Calu3 (cell line): ENCODE measurements at places on chromosomes 1 and 21.

- DNase-seq = no peak
Observed at GRCh38 chr21:45874716-45875415, 106.7 kb upstream of the COL6A1 start.

DNA sequence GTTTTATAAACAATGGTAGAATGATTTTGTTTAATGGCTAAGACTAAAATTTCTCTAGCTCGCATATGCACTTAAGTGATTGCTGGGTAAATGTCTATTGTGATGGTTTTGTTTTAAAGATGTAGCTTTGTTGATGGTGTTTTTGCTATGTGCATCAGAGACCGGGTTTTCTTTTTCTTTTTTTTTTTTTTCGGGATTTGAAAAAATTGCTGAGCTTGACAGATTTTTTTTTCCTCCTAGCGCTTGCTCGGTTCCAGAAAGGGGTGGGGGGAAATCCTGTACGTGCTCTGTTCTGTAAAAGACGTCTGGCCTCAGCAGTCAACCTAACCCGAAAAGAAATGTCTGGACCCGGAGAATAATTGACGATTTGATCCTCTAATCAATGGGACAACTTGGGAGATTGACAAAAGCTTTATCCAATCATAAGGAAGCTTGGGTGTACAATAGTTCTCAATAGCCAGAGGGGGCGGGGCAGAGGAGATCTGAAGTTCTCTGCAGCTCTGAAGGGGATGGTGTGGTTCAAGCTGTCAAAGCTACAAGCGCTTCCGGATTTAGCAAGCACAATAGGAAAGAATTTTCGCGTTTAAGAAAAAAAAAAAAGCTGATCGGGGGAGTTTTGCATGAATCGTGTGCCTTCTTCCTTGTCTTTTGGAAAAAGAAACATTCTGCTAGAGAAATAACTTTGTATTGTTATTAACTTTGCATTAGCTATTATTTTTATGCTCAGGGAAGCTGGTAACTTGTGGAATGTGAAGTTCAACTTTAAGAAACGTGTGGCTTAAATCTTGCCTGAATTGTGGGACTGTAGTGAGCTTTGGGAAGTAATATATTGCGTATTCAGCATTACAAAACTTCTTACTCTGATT is 4.5 kb upstream of the NFIA start:
- peak; percentile 95 for DNase-seq

- DNase-seq = no peak
Observed at GRCh38 chr1:185448591-185449186, 131.6 kb upstream of the IVNS1ABP start.

GRCh38 chr1:50266509-50266908 is 156.7 kb downstream of the DMRTA2 start:
- DNase-seq = no peak

DNA sequence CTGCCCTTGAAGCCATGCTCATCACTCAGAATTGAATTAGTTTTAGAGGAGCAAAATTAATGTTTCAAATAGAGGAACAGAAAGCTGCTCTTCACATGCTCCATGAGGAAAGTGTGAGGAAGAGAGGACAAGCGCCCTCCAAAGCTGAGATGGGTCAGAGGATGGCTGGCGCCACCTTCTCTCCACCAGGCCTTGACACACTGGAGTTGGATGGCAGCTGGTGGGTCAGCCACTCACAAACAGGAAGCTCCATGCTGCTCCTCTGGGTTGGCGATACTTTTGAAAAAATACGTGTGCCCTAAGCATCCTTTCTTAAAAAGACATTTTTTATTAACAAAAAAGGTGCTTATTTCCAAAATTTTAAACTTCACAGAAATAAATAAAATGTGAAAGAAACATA is 3.1 kb upstream of the CD2 start:
- no peak for DNase-seq

DNA sequence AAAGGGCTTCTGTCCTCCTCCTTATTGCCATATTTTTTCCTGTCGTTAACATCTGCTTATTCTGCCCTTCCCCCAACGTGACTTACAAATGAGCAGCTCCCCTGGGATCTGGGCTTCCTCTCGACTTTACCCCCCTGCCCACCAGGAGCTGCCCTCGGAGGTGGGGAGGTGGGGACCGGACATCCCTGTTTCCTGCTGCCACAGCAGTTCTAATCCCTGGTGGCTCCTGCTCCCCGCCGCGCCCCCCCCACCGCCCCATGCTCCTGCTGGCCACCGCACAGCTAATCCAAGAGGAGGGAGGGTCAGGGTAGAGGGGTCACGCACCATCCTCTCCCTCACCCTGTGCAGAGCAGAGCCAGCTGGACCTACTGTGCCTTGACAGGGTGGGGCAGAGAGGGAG is 4.4 kb upstream of the SLC27A3 start:
- no peak for DNase-seq

DNA sequence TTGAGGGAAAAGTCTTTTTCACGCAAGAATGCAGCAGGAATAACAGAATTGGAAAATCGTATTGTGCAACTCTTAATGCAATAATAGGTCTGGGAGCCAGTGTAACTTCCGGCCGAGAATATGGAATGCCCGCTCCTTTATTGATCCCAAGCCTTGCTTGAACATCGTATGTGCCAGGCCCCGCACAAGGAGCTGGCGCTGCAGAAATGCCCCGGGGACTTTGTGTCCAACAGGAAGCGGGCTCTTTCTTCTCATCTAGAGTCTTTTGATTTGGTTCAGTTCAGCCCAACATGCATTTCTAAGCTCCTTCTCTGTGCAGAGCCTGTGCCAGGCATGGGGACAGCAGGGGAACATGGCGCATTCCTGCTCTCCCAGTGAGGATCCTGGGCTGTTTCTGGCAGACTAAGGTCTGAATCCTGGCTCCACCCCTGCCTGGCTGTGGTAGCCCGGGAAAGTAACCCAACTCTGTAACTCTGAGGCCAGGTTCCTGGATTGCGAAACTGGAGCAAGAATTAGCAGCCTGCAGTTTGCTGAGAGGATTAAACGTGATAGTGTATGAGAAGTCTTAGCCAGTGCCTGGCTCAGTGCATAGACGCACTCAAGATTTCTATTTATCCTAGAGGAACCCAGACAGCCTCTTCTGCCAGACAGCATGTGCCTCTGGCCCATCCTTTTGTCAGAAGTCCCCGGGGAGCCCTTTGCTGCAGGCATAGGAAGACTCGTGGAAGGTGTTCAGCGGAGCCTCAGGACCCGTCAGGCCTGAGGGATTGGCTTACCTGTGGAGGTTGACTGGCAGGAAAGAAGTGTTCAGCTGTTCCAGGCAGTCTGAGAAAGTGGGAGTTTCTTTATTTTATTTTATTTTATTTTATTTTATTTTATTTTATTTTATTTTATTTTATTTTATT is 987 bp upstream of the CDCP2 start:
- DNase-seq = peak; percentile 68

DNA sequence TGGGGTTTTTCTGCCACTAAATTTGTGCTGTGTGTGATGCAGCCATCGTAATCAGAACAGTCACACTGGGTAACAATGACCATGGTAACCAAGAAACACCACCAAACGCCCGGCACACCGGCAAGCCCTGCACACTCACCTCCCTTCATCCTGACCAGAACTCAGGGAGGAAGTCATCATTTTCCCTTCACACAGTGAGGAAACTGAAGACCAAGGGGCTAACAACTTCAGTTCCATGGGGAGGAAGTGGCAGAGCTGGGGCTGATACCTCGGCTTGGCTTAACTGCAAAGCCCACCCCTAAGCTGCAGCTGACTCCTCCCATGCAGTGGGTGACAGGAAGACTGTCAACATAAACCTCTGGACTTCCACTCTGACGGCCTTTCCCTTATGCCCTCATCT is 69.3 kb upstream of the BCAR3 start:
- no peak for DNase-seq

GRCh38 chr1:206568256-206568655 is 44.0 kb downstream of the EIF2D start:
- DNase-seq = no peak

GRCh38 chr1:111198836-111199235 is 1.6 kb downstream of the DENND2D start:
- DNase-seq = no peak

- DNase-seq = no peak
Observed at GRCh38 chr1:21852282-21853130, 40.4 kb downstream of the LDLRAD2 start.

DNA sequence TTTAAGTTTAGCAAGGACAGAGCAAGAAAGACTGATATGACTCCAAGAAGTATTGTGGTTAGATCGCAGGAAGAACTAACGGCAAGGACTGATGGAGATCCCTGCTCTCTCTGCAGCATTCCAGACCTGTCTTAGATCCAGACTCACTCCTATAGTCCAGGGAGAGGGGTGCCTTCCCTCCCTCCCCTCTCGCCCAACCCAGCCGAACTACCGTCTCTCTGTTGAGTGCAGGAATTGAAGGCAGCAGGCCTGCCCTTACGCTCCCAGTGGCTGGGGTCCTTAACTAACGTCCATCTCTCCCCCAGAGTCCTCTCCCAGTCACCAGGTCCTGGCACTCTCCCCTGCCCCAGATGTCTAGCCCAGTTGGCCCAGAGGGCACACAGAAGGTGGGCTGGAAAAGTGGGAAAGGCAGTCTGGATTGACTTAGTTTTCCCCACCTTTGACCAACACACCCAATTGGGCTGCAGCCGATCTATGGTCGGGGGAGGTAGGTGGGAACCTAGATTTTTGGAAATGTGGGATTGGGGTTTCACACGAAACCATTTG is 1.1 kb downstream of the CRABP2 start:
- DNase-seq = no peak

DNA sequence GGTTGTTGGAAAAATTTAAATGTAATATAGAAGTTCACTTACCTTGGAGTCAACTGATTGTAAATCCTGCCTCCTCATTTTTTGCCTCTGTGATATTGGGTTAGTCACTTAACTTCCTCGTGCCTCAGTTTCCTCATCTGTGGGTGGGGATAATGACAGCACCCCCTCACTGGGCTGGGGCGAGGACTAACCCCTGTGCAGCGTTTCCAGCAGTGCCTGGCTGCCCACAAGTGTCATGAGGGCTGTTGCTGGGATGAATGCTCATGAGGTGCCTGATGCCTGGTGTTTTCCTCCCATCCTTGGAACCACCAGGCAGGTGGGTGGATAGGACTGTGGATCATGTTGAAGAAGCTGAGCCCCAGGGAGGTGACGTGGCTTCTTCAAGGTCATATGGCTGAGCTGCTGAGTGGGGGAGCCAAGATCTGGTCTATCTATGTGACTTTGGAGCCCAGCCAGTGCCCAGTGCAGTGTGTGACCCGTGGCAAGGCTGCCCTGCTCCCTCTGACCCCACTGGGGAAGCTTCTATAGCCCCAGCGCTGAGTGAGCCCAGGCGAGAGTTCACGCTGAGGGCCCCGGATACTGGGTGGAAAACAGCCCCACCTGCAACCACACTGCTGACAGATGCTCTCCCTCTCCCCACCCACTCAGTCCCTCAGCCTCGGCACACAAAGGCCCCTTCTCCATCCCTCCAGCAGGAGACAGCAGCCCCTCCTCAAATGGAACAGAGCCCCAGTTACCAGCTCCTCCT is 446.0 kb downstream of the PTPRU start:
- DNase-seq = no peak

DNA sequence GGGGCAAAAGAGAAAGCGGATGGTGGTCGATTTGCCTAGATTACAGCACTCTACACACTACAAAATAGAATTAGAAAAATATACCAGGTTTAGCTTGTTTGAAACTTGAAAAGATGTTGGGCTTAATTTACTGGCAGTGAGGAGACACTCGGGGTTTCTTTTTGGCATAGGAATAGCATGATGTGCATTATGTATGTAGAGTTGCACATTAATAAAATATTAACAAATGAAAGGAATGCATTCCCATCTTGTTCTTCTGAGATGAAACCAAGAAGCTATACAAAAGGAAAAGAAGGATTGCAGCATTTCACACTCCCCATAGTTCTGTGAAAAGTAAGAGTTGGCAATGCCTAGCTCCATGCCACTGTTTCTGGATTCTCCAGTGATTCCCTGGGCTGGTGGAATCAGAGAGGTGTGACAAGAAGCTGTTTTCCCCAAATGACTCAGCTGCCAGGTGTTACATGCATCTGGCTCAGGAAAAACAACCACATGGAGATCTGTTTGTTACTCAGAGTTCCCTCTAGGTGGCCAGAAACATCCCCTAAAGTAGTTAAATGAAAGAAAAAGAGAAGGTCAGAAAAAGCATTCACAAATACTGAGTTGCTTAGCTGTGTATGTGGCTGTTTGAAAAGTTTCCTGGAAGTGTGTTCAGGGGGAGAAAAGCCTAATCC is 115.6 kb downstream of the UCK2 start:
- no peak for DNase-seq

DNA sequence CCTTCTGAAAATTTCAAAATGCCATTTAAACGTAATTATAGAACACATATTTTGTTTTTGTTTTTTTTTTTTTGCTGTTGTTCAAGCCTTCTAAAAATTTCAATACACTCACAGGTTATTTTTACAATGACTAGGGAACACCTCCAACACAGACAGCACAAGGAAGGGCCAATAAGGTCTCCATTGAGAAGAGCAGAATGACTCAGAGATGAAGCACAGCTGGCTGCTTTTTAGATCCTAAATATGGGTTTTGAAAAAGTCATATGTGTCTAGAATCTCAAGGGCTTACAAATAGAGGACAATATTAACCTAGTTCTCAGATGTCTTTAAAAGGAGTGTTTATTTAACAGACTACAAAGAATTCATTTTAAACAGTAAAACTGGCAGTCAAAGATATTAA is 104.6 kb downstream of the NEGR1 start:
- no peak for DNase-seq

DNA sequence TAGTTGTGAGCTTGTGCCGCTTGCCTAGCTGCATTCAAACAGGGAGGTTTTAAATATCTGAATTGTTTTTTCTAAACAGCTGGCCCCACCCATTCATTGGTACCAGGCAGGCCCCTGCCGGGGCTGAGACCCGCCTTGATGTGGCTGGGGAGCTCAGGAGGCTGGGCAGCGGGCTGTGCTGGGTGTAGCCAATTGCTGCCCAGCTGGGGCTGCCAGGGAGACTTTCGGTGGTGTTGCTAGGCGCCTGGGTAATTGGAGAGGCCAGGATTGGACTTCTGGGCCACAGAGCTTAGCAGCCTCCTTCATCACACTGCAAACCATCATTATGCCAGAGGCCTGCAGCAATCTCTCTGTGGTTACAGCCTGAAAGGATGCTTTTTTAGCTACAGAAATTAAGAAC is 12.2 kb downstream of the RHBDL2 start:
- DNase-seq = no peak

- DNase-seq = no peak
Observed at GRCh38 chr21:34813266-34813894, 144.6 kb downstream of the CLIC6 start.

DNA sequence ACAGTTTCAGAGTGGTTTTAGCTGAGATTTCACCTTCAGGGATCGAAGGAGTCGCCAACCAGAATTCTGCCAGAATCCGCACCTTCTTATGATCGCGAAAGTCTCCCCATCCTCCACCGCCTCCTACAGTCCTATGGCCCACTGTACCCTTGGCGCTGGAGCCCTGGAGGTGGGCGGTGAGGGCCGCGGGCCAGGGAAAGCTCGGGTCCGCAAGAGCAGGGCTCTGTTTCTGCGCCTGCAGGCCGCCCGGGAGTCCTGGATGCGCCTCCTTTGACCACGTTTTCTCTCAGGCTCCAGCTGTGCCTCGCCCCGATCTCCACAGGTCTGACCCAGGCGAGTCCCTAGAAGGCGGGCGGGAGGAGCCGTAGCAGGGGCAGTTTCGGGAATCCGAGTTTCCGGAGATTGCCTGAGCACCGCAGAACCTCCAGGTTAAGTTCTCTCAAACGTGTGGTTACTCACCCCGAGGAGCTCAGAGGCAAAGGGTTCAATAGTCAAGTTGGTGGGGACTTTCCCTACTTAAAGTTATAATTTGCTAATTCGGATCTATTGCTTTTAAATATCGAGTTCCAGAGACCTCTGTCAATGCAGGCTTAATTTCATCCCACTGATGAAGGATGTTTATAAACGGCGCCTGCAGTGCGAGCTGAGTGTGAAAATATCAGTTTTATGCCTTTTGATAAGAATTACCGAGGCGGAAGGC is 3.2 kb upstream of the LHX8 start:
- no peak for DNase-seq

- no peak for DNase-seq
Observed at GRCh38 chr1:203287109-203287893, 18.0 kb upstream of the BTG2 start.
